ENCODE measurements at places on chromosomes 7 and 10. TPM values are rescaled to one million over a fixed set of nuclear protein-coding genes. Genes with fewer than 3 reads are reported as not detected.

- DNase-seq, result no peak
Measured at GRCh38 chr7:7746458-7746857, 28.1 kb upstream of the RPA3 start.

DNA sequence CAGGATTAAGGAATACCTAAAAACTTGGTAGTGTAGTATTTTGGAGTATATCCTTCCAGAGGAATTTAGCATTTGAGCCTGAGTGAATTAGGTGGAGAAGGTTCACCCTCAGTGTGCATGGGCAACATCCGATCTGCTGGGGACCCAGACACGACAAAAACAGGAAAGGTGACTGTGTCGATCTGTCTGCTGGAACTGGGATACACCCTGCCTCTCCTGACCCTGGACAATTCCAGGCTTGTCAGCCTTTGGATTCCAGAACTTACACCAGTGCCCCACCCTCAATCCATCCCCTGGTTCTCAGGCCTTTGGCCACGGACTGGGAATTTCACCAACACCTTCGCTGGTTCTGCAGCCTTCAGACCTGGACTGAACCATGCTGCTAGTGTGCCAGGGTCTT lies 41.9 kb downstream of the PTPRE start:
- no peak for DNase-seq

- DNase-seq, result peak; percentile 42
Measured at GRCh38 chr10:99234041-99234790, 1.4 kb downstream of the HPSE2 start.

- no peak for DNase-seq
Measured at GRCh38 chr7:47484923-47485639, 96.8 kb downstream of the TNS3 start.

DNA sequence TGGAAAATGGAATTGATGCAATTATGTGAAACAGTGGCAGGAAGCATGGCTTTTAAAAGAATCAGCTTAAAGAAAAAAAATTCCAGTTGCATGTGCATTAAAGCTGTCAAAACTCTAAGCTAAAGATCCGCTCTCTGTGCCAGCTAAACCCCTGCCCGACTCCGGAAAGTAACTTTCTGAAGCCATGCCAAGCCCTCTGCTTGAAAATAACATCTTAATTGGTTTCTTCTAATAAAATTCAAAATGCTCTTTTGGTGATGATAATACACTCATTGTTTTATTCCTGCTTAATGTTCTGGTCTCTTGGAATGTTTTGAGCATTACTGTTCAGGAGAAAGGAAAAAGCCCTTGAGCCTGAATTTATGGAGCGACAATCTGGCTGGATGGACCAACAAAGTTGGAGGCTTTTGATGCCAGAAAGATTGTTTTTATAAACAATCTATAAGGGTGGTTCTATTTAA lies 11.7 kb downstream of the SEMA3C start:
- DNase-seq, result no peak

The C10orf53 gene
- not detected for polyA plus RNA-seq

The CAMK2B gene
- 82.3 TPM for polyA plus RNA-seq

The PANK1 gene
- 1.1 TPM for polyA plus RNA-seq

DNA sequence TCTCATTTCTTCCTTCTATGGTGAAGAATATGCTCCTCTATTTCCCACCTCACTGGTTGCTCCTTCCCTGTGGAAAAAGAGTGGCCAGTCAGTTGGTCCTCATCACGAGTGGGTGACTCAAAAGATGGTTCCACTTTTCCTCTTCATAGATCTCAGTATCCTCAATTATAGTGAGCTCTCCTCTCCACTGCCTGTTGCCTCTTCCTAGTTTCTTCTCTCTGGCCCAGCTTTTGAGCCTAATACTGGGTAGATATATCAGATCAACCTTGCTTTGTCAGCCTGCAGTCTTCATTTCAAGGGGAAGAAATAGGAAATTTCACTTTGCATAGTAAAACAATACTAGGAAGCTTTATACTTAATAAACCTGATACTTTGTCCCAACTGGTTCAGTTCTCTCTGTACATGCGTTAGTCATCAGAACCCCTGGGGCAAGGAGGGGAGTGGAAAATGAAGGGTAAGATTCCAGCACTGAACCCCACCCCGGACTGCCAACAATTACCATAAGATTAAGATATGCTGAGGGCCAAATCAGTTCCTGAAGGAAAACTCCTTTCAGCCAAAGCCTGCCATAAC lies 15.5 kb upstream of the WNT16 start:
- no peak for DNase-seq

The SP8 gene
- polyA plus RNA-seq, result not detected

The GDF2 gene
- not detected for polyA plus RNA-seq

- DNase-seq, result no peak
Measured at GRCh38 chr10:69714572-69714971, 84.5 kb downstream of the FAM241B start.

- DNase-seq, result no peak
Measured at GRCh38 chr7:108408296-108408991, 47.8 kb downstream of the NRCAM start.

DNA sequence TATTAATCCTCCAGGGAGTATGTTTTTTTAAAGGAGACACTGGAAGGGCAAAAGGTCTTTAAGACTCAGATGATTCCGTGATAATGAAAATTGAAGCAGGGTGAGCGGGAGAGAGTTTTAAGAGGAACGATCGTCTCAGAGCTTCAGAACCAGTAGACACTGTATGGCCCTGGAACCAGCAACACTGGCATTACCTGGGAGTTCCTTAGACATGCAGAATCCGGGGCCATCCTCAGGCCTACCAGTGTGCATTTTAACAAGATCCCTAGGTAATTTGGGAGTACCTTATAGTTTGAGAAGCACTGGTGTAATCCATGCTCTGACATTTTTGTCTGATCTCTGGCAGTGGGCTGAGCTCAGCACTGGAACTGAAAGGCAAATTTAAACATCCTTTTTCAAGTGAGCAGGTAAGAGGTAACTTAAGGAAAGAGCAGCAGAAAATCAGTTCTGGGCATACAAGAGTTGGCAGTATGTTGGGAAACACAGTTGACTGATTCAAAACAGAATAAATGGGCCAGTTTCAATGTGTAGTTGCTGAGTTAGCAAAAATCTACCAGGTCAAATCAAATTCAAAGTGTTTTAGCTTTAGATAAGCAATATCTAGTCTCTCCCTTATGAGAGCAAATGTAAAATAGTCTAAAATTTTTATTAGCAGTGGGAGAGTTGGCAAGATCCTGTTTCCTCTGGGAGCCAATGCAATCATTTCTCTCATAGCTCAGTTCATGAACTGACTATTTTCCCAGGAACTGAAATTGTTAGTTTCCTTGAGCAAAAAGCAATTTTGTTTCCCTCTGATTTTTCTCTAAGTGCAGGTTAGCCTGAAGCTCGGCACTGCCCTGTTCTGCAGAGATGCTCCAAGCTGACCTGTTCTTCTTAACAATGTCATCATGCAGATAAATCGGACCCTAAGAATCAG lies 97.2 kb upstream of the ELMO1 start:
- DNase-seq, result no peak

The PLEKHS1 gene
- 0.13 TPM for polyA plus RNA-seq

GRCh38 chr10:7792541-7792940 lies 4.6 kb downstream of the ATP5F1C start:
- DNase-seq, result no peak

GRCh38 chr10:48384699-48384982 lies 78.2 kb downstream of the MAPK8 start:
- DNase-seq, result no peak

GRCh38 chr10:3729397-3729976 lies 55.5 kb downstream of the KLF6 start:
- no peak for DNase-seq

GRCh38 chr10:90919683-90920574 lies 958 bp downstream of the ANKRD1 start:
- DNase-seq, result no peak

DNA sequence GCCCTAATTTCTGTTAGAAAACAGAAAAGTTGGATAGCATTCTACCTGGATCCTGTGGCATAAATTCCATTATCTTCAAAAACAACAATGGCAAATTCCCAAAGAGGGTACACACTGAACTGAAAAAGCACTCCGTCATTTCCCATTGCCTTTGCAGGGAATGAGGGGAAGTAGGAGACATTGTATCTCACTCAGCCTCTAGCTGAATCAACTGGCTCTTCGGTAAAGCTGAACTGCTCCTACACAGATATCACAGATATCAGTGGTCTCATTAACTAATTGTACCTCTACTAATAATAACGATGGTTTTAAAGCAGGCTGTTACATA lies 64.2 kb upstream of the PRKAR2B start:
- no peak for DNase-seq

DNA sequence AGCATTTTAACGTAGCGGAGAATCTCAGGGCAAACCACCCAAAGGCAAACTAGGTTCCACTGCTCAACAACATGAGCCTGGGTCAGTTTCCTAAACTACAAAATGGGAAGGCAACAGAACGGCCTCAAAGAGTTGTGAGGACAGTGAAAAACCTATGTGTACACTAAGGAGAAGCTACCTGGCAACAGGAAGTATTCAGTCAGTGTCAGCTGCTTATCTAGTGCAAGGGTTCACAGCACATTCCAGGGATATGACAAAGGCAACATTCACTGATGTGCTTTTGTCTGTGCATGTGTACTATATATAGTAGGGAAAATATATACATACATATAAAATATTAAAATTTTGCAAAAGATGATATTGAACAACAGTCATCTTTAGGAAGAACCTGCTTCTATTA lies 17.2 kb downstream of the NUDCD3 start:
- no peak for DNase-seq

The ADAMTS14 gene
- polyA plus RNA-seq, result 1.2 TPM
